GM03348 (cell line): ENCODE measurements at places on chromosomes 16 and 17.
A peak's percentile ranks its signal among the peaks of the same experiment; 100 is the strongest.

DNA sequence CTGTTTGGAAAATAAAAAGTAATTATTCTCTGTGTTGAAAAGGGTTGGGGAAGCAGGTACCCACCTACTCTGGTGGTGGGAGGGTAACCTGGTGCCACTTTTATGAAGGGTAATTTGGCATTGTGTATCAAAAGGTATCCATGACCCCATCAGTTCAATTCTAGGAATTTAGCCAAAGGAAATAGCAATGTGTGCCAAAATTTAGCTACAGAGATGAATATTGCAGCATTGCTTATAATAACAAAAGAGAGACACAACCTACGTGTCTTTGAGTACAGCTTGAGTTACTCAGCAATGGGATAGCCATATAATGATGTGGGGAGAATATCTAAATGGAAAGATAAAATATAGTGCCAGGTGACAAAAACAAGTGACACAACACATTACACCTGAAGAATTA, 170.7 kb downstream of the NTN1 start:
- no peak for DNase-seq

DNA sequence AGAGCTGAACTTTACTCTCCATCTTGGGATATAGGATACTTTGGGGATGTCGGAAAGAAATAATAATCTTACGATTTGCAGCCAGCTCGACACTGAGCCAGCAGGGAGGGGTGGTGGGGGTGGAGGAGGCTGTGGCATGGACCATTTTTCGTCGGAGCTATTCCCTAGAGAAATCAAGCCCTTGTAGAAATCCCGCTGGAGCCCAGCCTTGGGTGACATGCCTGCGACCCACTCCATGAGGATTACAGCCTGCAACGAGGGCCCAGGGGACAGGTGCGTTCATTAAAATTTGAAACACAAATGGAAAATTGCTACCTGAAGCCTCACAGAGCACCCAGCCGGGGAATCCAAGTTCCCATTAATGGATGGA, 82.8 kb upstream of the GSE1 start:
- DNase-seq, result no peak

DNA sequence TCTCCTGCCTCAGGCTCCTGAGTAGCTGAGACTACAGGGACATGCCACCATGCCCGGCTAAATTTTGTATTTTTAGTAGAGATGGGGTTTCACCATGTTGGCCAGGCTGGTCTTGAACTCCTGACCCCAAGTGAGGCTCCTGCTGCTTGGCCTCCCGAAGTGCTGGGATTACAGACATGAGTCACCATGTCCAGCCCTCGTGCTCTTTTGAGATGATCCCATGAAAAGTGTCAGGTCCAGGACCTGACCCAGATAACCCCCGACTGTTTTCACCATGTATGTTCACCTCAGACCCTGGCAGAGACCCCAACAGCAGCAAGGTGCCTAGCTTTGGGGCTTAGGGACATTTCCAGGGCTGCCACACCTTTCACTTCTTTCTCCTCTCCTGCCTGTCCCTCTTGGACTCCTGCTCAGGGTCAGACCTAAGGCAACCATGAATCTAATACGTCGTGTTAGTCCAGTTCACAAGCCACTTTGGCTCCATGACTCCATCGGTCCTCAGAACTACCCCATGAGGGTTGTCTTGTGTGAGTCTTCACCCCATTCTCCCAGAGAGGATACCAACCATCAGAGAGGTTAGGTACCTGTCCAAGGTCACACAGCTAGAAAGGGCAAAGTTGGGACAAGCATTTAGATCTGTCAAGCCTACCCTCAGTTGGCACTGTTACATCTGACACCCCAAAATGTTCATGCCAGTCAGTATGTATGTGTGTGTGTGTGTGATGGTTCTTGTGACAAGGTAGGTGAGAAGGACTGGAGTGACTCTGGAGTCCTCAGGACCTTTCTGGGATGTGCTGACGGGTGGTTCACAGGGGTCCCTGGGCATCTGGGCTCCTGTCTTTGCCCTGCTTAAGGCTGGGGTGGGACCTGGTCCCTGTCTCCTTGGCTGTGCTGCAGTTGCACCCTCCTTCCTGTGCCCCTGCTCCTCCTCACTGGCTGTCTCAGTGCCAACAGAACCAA, 23.1 kb upstream of the MAP3K14 start:
- no peak for DNase-seq

- DNase-seq, result peak; percentile 67
These were observed 60.4 kb downstream of the SLFN11 start for GRCh38 chr17:35312790-35313711.

- DNase-seq, result no peak
These were observed 510.7 kb downstream of the HAPSTR1 start for GRCh38 chr16:9602189-9602588.

DNA sequence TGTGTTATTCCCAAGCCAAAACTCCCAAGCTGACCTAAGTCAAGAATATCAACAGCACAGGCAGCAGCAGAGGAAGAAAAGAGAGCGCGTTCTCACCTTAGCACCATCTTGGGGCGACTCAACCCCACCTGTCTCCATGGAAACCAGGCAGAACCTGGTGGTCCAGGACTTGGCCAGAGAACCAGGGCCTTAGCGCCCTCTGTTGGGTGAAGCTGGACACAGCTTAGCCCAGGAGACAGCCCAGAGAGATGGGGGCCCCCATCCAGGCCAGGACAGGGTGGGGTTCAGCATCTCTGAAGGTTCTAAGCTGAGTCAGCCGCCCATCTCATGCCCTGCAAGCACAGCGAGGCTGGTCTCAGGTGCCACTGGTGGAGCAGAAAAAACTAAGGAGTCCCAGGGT, 60.1 kb upstream of the TMEM132E start:
- no peak for DNase-seq
